Thoracic aorta (tissue), 2 donors: ENCODE measurements at places on chromosomes 11 and 22.

DNA sequence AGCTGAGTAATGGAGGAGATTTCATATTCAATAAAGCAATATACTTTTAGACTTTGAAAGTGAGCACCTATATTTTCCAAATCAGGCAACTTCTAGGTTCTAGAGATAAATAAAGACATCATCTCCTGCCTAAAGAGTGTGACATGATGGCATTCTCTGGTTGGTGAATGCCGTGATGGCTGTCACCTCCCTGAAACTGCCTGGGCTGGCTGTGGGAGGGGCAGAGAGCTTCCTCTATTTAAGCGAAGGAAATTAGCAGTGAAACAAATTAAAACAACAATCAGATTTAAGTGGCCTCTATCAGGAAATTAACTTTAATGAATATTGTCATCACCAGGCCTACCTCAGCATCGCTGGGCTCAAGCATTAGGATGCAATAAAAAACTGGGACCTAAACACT is 113.9 kb downstream of the ARL14EP start:
- no peaks in the 10 kb centered on the region for H3K36me3 ChIP-seq
- H3K4me1 ChIP-seq, result peaks cover 35% of the 10 kb centered on the region
- H3K4me3 ChIP-seq, result no peak overlapping the region
- no peaks in the 10 kb centered on the region for H3K27me3 ChIP-seq
- peak overlapping the region; percentile 91 for H3K27ac ChIP-seq
- DNase-seq, result no peak

DNA sequence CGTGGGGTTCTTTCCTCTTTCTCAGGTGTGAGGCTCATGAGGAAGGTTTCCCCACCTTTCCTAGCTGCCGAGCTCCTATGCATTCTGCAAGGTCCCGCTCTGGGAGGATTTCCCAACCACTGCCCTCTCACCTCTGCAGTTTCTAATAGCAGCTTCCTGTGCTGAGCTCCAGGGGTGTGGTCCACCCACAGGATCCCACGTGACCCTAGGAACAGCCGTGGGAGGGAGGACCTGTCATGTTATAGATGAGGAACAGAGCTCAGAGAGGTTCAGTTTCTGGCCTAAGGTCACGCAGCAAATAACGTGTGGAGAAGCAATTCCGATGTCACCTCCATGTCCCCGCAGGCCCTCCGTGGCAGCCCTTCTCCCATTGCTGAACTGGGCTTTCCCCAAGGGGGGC is 38.5 kb downstream of the FLRT1 start:
- no peak for DNase-seq
- H3K27ac ChIP-seq, result no peak overlapping the region
- no peaks in the 10 kb centered on the region for H3K27me3 ChIP-seq
- no peak overlapping the region for H3K4me3 ChIP-seq

- no peaks in the 10 kb centered on the region for H3K4me1 ChIP-seq
- no peak for DNase-seq
- H3K27ac ChIP-seq, result no peak overlapping the region
- peaks cover 14% of the 10 kb centered on the region for H3K36me3 ChIP-seq
- no peaks in the 10 kb centered on the region for H3K27me3 ChIP-seq
Measured at GRCh38 chr11:43853781-43854180, 26.9 kb upstream of the ALKBH3 start.

DNA sequence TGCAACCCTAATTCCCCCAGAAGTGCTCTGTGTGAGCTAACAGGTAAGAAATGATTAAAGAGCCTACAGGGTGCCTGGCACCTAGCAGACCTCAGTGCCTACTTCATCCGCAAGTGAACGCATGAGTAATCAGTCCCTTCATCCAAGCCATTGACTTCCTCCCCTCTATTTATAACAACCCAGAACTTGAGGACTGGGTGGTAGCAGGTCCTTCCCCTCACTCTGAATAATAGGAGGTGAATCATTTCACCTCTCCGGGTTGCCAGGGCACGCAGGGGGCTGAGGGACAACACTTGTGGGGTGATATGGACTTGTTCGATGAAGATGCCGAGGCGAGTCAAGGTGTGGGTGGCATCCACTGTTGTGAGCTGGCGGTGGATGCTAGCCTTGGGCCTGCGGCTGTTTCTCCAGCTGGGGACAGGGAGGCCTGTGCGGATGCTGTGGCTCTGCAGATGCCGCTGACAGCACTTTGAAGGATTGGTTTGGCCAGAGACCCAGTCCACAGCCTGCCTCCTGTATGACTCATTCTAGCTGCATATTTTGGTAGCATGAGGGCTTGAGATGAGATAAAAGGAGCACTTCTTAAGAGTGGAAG is 11.7 kb upstream of the SORL1-AS1 start:
- H3K27ac ChIP-seq, result peak overlapping the region; percentile 64
- H3K4me3 ChIP-seq, result no peak overlapping the region
- no peaks in the 10 kb centered on the region for H3K36me3 ChIP-seq
- peaks cover 34% of the 10 kb centered on the region for H3K4me1 ChIP-seq

- no peaks in the 10 kb centered on the region for H3K4me1 ChIP-seq
- no peak overlapping the region for H3K4me3 ChIP-seq
- H3K27me3 ChIP-seq, result no peaks in the 10 kb centered on the region
- no peak for DNase-seq
- H3K27ac ChIP-seq, result no peak overlapping the region
Measured at GRCh38 chr11:21909145-21909544, 283.7 kb upstream of the ANO5 start.

- DNase-seq, result no peak
- no peaks in the 10 kb centered on the region for H3K36me3 ChIP-seq
- H3K27me3 ChIP-seq, result no peaks in the 10 kb centered on the region
- H3K4me3 ChIP-seq, result no peak overlapping the region
Measured at GRCh38 chr11:124736736-124737135, 3.0 kb upstream of the NRGN start.

DNA sequence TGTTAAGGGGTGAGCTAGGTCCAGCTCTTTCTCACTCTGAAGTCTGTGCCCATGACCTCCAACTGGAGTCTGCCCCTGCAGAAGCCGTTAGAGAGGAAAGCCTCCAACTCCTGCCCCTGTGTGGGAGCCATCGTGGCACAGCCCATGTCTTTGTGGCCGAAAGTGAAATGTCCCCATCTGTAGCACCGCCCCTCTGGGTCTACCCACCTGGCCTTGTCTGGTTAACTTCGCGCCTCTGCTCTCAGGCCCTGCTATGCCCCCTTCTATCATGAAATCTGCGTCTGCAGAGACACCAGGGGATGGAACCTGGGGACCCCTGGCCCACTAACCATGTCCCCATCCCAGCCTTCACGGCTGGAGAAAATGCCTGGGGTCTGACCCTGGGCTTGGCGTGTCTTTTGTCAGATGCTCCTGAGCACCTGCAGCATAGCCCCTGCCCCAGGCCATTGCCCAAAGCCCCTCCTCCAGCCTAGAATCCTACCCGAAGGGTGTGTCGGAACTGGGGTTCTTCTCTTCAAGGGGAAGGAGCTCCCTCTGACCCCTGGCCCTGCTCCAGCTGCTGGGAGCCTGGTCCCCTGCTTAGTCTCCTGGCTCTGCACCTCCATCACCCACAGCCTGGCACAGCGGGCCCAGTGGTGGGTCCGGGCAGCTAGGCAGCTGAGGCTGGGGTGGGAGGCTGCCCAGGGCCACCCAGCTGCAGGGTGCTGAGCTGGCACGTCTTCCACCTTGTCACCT is 35.8 kb upstream of the HMOX1 start:
- DNase-seq, result no peak
- peaks cover 2% of the 10 kb centered on the region for H3K4me1 ChIP-seq
- no peaks in the 10 kb centered on the region for H3K27me3 ChIP-seq
- H3K27ac ChIP-seq, result no peak overlapping the region
- no peak overlapping the region for H3K4me3 ChIP-seq

DNA sequence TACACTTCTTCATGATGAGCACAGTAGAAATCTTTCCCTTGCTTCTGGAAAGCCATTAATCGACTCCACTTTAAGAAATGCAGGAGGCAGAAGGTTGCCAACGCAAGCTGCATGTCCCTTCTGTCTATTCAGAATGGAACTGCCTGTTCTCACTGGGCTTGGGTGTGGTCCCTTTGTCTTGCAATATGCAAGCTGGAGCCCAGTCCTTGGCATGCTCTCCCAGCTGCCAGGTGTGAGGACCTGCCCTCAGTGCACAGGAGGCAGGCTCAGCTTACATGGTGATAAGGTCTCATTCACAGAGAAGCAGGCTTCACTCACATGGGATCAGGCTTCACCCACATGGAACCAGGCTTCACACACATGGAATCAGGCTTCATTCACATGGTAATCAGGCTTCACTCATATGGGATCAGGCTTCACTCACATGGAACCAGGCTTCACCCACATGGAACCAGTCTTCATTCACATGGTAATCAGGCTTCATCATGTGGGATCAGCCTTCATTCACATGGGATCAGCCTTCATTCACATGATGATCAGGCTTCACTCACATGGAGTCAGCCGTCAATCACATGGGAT is 59.2 kb upstream of the USP47 start:
- H3K27me3 ChIP-seq, result no peaks in the 10 kb centered on the region
- no peaks in the 10 kb centered on the region for H3K36me3 ChIP-seq
- H3K4me3 ChIP-seq, result no peak overlapping the region
- no peaks in the 10 kb centered on the region for H3K4me1 ChIP-seq
- no peak overlapping the region for H3K27ac ChIP-seq

- peaks cover 15% of the 10 kb centered on the region for H3K4me1 ChIP-seq
- H3K27me3 ChIP-seq, result no peaks in the 10 kb centered on the region
- no peaks in the 10 kb centered on the region for H3K36me3 ChIP-seq
- peak overlapping the region; percentile 5 for H3K4me3 ChIP-seq
- H3K27ac ChIP-seq, result peak overlapping the region; percentile 86
Measured at GRCh38 chr11:44766112-44766971, 39.6 kb downstream of the TSPAN18 start.

DNA sequence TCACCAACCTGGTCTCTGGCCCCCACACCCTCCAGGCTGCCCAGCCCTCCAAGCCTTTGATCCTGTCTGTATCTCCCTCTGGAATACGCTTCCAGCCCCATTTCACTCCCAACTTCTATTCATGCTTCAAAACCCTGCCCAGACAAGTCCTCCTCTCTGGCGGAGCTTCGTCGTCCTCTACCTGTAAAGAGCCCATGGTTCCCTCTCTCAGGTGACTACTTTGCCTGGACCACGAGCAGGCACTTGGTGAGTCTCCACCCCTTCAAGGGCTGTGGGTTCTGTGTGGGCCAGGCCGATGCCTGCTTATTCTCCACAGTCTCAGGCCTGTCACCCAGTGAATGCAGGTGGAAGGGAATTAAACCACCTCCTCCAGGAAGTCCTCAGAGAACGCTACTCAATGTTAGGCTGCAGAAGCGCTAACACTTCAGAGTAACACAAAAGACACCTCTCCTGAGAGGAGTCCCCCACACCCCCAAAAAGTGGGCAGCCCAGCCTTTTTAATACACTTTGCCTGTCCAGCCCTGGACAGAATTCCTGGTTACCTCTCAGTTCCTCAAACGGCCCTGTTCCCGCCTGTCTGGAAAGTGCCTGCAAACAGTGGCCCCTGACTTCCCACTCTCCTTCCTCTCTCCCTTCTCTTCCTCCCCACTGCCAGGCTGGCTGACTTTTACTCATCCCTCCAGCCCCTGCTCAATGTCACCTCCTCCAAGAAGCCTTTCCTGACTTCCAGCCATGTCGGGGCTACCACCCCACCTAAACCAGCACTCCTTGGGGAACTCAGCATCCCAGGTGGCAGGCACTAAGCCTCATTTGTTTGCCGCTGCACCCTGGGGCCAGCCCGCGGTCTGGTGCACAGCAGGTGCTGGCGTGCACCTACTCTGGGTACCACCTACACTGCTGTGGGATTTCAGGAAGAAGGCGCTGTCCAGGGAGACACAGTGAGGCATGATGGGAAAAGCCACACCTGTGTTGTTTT is 9.0 kb downstream of the RAC2 start:
- H3K27me3 ChIP-seq, result no peaks in the 10 kb centered on the region
- no peaks in the 10 kb centered on the region for H3K36me3 ChIP-seq
- H3K4me1 ChIP-seq, result no peaks in the 10 kb centered on the region

- no peaks in the 10 kb centered on the region for H3K36me3 ChIP-seq
- no peak overlapping the region for H3K4me3 ChIP-seq
- peaks cover 4% of the 10 kb centered on the region for H3K4me1 ChIP-seq
- H3K27me3 ChIP-seq, result no peaks in the 10 kb centered on the region
- DNase-seq, result no peak
Measured at GRCh38 chr11:126165311-126165720, 46.1 kb downstream of the RPUSD4 start.

GRCh38 chr11:59187587-59187986 is 15.7 kb downstream of the DTX4 start:
- no peak for DNase-seq
- H3K4me3 ChIP-seq, result no peak overlapping the region
- peaks cover 3% of the 10 kb centered on the region for H3K36me3 ChIP-seq
- H3K27me3 ChIP-seq, result no peaks in the 10 kb centered on the region

- H3K27me3 ChIP-seq, result no peaks in the 10 kb centered on the region
- DNase-seq, result no peak
- no peak overlapping the region for H3K27ac ChIP-seq
- H3K4me3 ChIP-seq, result no peak overlapping the region
Measured at GRCh38 chr22:32596471-32596870, 121.9 kb downstream of the FBXO7 start.

DNA sequence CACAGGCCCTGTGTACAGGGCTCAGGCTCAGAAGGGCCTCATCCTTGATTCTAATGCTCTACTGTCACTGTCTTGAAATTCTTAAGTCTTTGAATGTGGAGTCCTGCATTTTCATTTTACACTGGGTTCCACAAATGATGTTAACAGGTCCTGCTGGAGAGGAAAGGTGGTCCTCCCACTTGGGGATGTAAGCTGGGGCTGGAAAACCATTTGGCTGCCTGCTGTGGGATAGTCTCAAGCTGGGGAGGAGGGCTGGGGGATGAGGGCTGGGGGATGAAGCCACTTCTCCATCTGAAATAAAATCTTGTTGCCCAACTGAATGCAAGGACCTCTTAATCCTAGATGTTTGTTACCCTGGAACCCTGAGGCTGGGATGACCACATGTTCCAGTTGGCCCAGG is 423.0 kb downstream of the TENM4 start:
- no peak overlapping the region for H3K4me3 ChIP-seq
- no peak for DNase-seq
- H3K27me3 ChIP-seq, result no peaks in the 10 kb centered on the region

- DNase-seq, result no peak
- no peaks in the 10 kb centered on the region for H3K36me3 ChIP-seq
- no peaks in the 10 kb centered on the region for H3K4me1 ChIP-seq
- no peaks in the 10 kb centered on the region for H3K27me3 ChIP-seq
- H3K4me3 ChIP-seq, result no peak overlapping the region
Measured at GRCh38 chr11:93654226-93654625, 7.3 kb upstream of the CEP295 start.

- no peak for DNase-seq
- peaks cover 48% of the 10 kb centered on the region for H3K4me1 ChIP-seq
- peak overlapping the region; percentile 79 for H3K27ac ChIP-seq
- H3K36me3 ChIP-seq, result no peaks in the 10 kb centered on the region
- H3K27me3 ChIP-seq, result no peaks in the 10 kb centered on the region
- H3K4me3 ChIP-seq, result peak overlapping the region; percentile 32
Measured at GRCh38 chr11:121670805-121671282, 218.1 kb upstream of the SORL1-AS1 start.

- H3K36me3 ChIP-seq, result no peaks in the 10 kb centered on the region
- H3K27ac ChIP-seq, result no peak overlapping the region
- H3K4me3 ChIP-seq, result no peak overlapping the region
- H3K4me1 ChIP-seq, result peaks cover 22% of the 10 kb centered on the region
- DNase-seq, result no peak
Measured at GRCh38 chr11:120220747-120221037, 9.9 kb downstream of the OAF start.
